ENCODE measurements at places on chromosomes 3 and 15. TPM values are rescaled to one million over a fixed set of nuclear protein-coding genes. Genes with fewer than 3 reads are reported as not detected.

GRCh38 chr3:119346076-119346496, 51.9 kb downstream of the ARHGAP31 start:
- peaks cover 4% of the 10 kb centered on the region for H3K4me1 ChIP-seq
- no peaks in the 10 kb centered on the region for H3K27me3 ChIP-seq

- no peak overlapping the region for H3K4me3 ChIP-seq
- DNase-seq: no peak
- H3K27me3 ChIP-seq: no peaks in the 10 kb centered on the region
- H3K4me1 ChIP-seq: no peaks in the 10 kb centered on the region
Measured at GRCh38 chr3:57030721-57031120, 29.7 kb upstream of the SPATA12 start.

The TRH gene
- total RNA-seq: not detected

The HYAL3 gene
- total RNA-seq: 8.4 TPM

DNA sequence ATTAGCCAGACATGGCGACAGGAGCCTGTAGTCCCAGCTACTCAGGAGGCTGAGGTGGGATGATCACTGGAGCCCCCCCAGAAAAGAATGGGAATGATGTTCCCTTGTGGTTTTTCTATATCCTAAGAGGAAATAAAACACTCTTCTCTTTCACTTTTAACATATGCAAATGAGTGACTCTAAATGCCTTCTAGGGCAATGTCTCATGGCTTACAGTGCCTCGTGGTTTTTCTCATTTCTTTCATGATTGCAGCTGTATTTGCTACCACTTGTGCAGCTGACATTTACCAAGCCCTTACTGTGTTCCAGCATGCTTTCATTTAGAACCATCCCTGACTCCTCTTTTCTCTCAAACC, 26.4 kb downstream of the STOML1 start:
- peak overlapping the region; percentile 9 for H3K4me3 ChIP-seq
- H3K4me1 ChIP-seq: peaks cover 28% of the 10 kb centered on the region
- no peaks in the 10 kb centered on the region for H3K27me3 ChIP-seq

The SPTBN5 gene
- total RNA-seq: 0.39 TPM

The TNFSF10 gene
- total RNA-seq: 41.9 TPM

- no peak for DNase-seq
- no peaks in the 10 kb centered on the region for H3K4me1 ChIP-seq
- no peak overlapping the region for H3K4me3 ChIP-seq
- H3K27me3 ChIP-seq: no peaks in the 10 kb centered on the region
- H3K36me3 ChIP-seq: no peaks in the 10 kb centered on the region
- no peak overlapping the region for H3K27ac ChIP-seq
Measured at GRCh38 chr3:64995857-64996551, 308.2 kb upstream of the ADAMTS9 start.

- DNase-seq: no peak
- H3K4me1 ChIP-seq: no peaks in the 10 kb centered on the region
- H3K36me3 ChIP-seq: no peaks in the 10 kb centered on the region
- no peak overlapping the region for H3K27ac ChIP-seq
Measured at GRCh38 chr3:157532529-157533297, 29.5 kb upstream of the VEPH1 start.

- H3K27ac ChIP-seq: no peak overlapping the region
- no peak for DNase-seq
- H3K36me3 ChIP-seq: no peaks in the 10 kb centered on the region
- no peak overlapping the region for H3K4me3 ChIP-seq
- no peaks in the 10 kb centered on the region for H3K27me3 ChIP-seq
Measured at GRCh38 chr3:15924914-15925313, 127.1 kb upstream of the ANKRD28 start.

The ZPLD1 gene
- total RNA-seq: not detected

DNA sequence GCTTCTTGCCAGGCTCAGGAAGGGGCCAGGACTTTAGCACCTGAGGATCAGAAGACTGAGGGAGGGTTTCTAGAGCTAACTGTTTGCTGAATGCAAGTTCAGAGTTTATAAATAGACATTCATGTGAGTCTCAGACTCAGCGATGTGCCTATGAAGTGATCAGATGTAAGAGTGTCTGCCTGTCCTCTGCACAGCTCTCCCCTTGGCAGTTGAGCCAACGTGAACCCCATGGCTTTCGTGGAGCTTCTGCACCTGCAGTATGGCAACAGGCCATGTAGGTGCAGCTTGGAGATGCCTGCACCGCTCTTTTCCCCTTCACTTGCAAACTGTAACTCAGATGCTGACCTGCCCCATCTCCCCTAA, 141.9 kb downstream of the CHDH start:
- H3K27me3 ChIP-seq: peaks cover 6% of the 10 kb centered on the region
- no peaks in the 10 kb centered on the region for H3K4me1 ChIP-seq
- H3K27ac ChIP-seq: no peak overlapping the region
- DNase-seq: no peak

DNA sequence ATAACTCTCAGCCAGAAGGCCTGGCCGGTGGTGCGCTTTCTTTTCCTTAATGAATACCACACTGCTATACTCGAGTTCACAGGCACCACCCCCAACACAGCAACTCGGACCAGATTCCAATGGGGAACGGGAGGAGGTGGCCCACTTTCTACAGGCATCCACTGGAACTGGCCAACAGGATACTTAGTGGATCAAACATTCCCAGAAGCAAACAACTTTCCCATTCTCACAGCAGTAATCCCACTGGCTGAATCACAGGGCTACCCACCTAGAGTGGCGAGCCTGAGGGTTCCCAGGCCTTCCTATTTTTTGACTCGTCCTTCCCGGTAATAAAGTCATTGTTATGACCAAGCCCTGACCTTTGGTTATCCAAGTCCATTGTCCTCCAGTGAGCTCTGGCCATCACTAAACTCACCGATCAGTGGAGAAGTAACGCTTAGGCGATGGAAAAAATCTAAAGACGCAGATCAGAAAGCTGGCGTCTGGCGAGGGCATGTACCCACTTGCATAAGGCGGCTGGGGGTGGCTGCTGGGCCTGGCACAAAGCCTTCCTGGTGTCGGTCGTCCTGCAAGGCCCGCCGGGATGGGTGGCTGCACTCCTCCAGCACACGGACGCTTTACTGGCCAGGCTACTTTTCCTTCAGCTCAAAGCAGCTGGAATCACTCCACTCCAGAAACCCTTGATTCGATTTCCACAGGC, 1.2 kb downstream of the EOGT start:
- no peak overlapping the region for H3K27ac ChIP-seq
- peak overlapping the region; percentile 53 for H3K4me3 ChIP-seq
- no peaks in the 10 kb centered on the region for H3K27me3 ChIP-seq
- no peaks in the 10 kb centered on the region for H3K36me3 ChIP-seq
- DNase-seq: no peak
- H3K4me1 ChIP-seq: peaks cover 23% of the 10 kb centered on the region

DNA sequence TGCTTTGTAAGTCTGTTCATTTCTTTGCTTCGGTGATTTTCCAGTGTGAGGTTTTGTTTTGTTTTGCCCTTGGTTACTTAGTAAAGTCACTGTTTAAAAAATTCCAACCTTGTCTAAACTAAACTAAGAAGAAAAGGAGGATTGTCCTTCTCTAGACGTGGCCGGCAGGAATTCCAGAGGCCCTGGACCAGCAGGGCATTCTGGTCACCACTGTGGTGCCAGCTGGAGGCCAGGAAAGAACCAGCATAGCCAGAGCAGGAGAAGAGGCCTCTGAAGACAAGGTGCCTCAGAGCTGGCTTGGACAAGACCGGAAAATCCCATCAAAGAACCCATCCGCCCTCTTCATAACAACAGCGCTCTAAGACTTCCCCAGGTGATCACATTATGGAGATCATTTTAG, 8.2 kb downstream of the PLOD2 start:
- H3K27ac ChIP-seq: no peak overlapping the region
- no peaks in the 10 kb centered on the region for H3K4me1 ChIP-seq
- no peak for DNase-seq

- no peaks in the 10 kb centered on the region for H3K27me3 ChIP-seq
- H3K36me3 ChIP-seq: no peaks in the 10 kb centered on the region
- H3K27ac ChIP-seq: no peak overlapping the region
- no peak overlapping the region for H3K4me3 ChIP-seq
- DNase-seq: no peak
Measured at GRCh38 chr3:122799322-122799721, 4.5 kb downstream of the SLC49A4 start.

DNA sequence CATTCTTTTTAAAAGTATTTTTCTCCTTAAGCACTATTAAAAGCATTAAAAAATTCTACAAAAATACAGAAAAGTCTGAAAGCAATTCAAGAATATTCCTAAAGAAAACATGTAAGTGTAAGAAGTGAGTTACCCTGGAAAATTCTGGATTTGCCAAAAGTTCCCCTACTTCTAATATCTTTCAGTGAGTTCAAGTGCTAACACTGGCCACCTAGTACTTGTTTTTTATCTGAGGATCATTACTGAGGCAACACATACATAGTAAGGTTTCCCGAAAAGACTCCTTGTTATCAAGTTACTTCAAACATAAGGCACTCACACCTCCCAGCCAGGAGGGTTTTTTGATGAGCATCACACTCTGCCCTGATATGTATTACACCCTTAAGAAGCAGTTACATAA, 158.4 kb downstream of the TIGIT start:
- no peak overlapping the region for H3K27ac ChIP-seq
- no peak for DNase-seq
- no peaks in the 10 kb centered on the region for H3K36me3 ChIP-seq
- H3K4me3 ChIP-seq: no peak overlapping the region
- H3K4me1 ChIP-seq: peaks cover 16% of the 10 kb centered on the region
- no peaks in the 10 kb centered on the region for H3K27me3 ChIP-seq

- H3K36me3 ChIP-seq: no peaks in the 10 kb centered on the region
- no peak for DNase-seq
- H3K4me3 ChIP-seq: no peak overlapping the region
- no peak overlapping the region for H3K27ac ChIP-seq
- peaks cover 5% of the 10 kb centered on the region for H3K4me1 ChIP-seq
Measured at GRCh38 chr15:64050281-64051092, 4.2 kb upstream of the DAPK2 start.

- H3K4me3 ChIP-seq: no peak overlapping the region
- no peaks in the 10 kb centered on the region for H3K27me3 ChIP-seq
- no peaks in the 10 kb centered on the region for H3K4me1 ChIP-seq
- DNase-seq: peak; percentile 49
- no peaks in the 10 kb centered on the region for H3K36me3 ChIP-seq
Measured at GRCh38 chr3:72665701-72666446, 182.4 kb downstream of the SHQ1 start.

DNA sequence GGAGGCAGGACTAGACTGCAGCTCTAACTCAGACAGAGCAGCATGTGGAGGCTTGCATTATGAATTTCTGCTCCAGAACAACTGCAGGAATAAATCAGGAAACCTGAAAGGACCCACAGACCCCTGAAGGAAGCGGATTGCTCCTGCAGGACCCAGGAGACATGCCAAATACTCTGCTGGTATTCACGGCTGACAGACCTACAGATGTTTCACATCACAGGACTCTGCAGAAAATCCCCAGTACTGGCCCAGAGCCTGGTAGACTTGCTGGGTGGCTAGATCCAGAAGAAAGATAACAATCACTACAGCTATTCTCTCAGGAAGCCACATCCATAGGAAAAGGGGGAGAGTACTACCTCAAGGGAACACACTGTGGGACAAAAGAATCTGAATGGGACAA, 942.1 kb downstream of the AGBL1 start:
- H3K4me3 ChIP-seq: no peak overlapping the region
- H3K27me3 ChIP-seq: no peaks in the 10 kb centered on the region
- no peak for DNase-seq
- no peak overlapping the region for H3K27ac ChIP-seq

GRCh38 chr3:25094932-25095685, 333.0 kb upstream of the RARB start:
- H3K27ac ChIP-seq: no peak overlapping the region
- H3K27me3 ChIP-seq: no peaks in the 10 kb centered on the region
- no peaks in the 10 kb centered on the region for H3K4me1 ChIP-seq
- DNase-seq: no peak

GRCh38 chr15:68592544-68592943, 13.8 kb downstream of the CORO2B start:
- H3K36me3 ChIP-seq: no peaks in the 10 kb centered on the region
- H3K4me1 ChIP-seq: no peaks in the 10 kb centered on the region
- no peak overlapping the region for H3K27ac ChIP-seq
- no peak overlapping the region for H3K4me3 ChIP-seq
- no peaks in the 10 kb centered on the region for H3K27me3 ChIP-seq

The ZNF770 gene
- 68.0 TPM for total RNA-seq

DNA sequence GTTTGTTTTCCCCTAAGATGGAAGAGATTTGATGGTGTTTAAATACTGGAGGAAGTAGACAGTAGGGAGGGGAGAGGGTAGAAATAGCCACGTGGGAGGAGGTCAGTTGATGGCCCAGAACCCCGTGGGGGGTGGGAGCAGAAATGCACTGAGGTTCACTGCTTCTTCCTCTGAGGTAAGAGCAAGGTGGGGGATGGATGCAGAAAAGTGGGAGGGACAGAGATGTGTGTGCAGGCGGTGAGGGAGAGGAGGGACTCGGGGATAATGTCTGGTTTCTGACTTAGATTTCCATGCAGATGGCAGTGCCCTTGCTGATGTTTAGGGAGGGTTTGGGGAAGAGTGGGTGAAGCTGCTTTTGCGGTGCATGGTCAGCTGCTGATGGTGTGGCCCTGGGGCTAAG, 102.9 kb downstream of the ARNT2 start:
- no peaks in the 10 kb centered on the region for H3K4me1 ChIP-seq
- no peak overlapping the region for H3K4me3 ChIP-seq
- H3K27ac ChIP-seq: no peak overlapping the region
- no peaks in the 10 kb centered on the region for H3K36me3 ChIP-seq
- H3K27me3 ChIP-seq: no peaks in the 10 kb centered on the region

The SEMA7A gene
- 71.2 TPM for total RNA-seq

- no peaks in the 10 kb centered on the region for H3K4me1 ChIP-seq
- DNase-seq: no peak
- H3K36me3 ChIP-seq: no peaks in the 10 kb centered on the region
Measured at GRCh38 chr15:88187195-88187594, 69.3 kb downstream of the NTRK3 start.

- no peak for DNase-seq
- no peak overlapping the region for H3K27ac ChIP-seq
- H3K4me3 ChIP-seq: no peak overlapping the region
- H3K4me1 ChIP-seq: no peaks in the 10 kb centered on the region
Measured at GRCh38 chr3:141285570-141285969, 53.9 kb downstream of the PXYLP1 start.

- H3K36me3 ChIP-seq: no peaks in the 10 kb centered on the region
- H3K4me3 ChIP-seq: no peak overlapping the region
- H3K27me3 ChIP-seq: no peaks in the 10 kb centered on the region
Measured at GRCh38 chr15:91308855-91309254, 208.8 kb downstream of the SV2B start.

DNA sequence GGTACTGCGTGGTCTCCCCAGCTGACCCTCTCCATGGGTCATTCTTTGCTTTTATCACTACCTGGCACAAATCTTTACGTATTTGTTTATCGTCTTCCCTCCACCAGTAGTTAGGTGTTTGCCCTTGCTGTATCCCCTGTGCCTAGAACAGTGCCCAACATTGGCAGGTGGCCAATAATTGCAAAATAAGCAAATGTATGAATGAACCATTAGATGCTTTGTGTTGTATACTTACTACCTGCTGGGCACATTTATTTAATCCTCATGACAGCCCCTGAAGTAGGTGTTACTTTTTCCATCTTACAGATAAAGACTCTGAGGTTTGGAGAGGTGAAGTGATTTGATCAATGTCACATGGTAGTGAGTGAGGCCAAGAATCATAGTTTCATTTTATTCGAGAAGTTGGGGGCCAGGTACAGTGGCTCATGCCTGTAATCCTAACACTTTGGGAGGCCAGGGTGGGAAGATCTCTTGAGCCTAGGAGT, 2.0 kb upstream of the TWF2 start:
- peak overlapping the region; percentile 96 for H3K4me3 ChIP-seq
- H3K27me3 ChIP-seq: no peaks in the 10 kb centered on the region
- no peak overlapping the region for H3K27ac ChIP-seq

The ECT2 gene
- 32.9 TPM for total RNA-seq

GRCh38 chr3:2948882-2949281, 161.3 kb downstream of the IL5RA start:
- no peak overlapping the region for H3K4me3 ChIP-seq
- no peaks in the 10 kb centered on the region for H3K36me3 ChIP-seq
- no peaks in the 10 kb centered on the region for H3K27me3 ChIP-seq
- H3K4me1 ChIP-seq: no peaks in the 10 kb centered on the region

The PROS1 gene
- 0.22 TPM for total RNA-seq

All from CD8-positive, alpha-beta memory T cell (primary cell).